Lung (tissue), 17 donors: ENCODE measurements at places on chromosomes 12 and 14. TPM values are rescaled to one million over a fixed set of nuclear protein-coding genes. Genes with fewer than 3 reads are reported as not detected.
A peak's percentile ranks its signal among the peaks of the same experiment; 100 is the strongest.

Gene AMIGO2
- 5.7 TPM for total RNA-seq

DNA sequence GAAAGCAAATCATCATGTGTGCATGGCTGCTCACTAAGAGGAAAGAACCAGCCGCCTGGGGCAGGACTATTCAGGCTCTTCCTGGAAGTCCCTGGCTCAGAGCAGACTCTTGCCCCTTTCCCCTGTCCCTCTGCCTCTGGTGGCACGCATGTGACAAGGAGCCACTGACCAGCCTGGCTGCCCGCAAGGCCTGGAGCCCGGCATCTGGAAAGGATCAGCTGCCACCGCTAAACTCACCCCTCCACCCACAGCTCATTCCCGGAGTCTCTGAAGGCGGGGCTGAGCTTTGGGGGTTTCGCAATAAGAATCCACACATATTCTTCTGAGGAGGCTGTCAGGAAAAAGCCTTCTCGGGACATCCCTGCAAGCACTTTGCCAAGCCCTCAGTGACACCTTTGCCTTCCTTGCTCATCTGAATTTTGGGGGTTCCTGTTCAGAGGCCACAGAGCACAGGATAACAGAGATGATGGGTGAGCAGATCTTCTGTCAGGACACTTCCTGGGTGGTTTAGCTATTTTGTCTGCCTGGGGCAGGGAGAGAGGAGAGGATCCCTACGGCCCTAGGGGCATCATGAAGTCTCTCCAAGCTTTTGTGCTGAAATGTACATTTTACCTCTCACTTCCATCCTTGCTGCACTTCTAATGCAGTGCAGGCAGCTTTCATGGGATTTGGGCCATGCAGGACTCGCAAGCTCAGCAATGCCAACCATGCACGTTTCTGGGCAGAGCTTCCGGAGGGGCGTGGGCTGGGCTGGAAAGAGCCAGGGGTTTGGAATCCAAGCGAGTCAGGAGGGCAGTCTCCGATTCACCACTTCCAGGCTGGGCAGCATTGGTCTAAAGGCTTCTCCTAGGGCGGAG lies 124.8 kb upstream of the MAP1LC3B2 start:
- DNase-seq, result peak; percentile 98

- no peak for DNase-seq
Observed at GRCh38 chr12:126480451-126480850, 1415.2 kb downstream of the AACS start.

- peak; percentile 83 for DNase-seq
Observed at GRCh38 chr12:57611108-57611826, at the start of gene ARHGEF25. Gene ARHGEF25, plus strand, starts transcription at chr12:57611435. Its CDS starts 460 bp downstream, at chr12:57611895.

GRCh38 chr12:57008178-57008577 lies 1.8 kb upstream of the ZBTB39 start:
- DNase-seq, result no peak

DNA sequence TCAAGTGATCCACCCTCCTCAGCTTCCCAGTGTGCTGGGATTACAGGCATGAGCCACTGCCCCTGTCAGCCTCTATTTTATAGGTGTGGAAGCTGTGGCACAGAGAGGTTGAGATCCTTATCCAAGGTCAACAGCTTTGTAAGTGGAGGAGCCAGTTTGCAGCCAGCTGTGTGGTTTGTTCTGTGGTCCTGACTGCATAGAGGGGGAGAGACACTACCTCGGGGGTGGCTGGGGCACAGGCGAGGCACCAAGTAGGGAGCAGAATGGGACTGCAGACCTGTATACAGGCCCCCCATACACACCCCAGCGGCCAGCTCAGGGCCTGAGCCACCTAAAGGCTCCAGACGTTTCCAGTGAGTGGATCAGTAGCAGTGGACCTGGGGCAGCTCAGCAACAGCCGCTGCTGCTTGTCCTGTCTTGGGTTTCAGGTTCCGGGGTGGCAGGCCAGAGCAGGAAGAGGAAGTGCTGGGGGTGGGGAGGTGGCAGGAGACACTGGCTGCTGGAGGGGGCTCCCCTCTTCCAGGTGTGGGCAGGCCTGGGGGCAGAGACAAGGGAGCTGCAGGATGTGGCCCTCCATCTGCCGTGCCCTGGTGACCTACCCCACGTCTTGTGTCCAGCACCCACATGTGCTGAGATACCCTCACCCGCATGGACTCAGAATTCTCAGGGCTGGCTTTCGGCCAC lies 11.0 kb downstream of the ORAI1 start:
- no peak for DNase-seq

- peak; percentile 47 for DNase-seq
Observed at GRCh38 chr14:73785336-73785833, 66.2 kb upstream of the PTGR2 start.

GRCh38 chr14:52241087-52241793 lies 26.3 kb upstream of the PTGDR start:
- DNase-seq, result no peak

Gene GLIPR1L1
- not detected for total RNA-seq

Gene LYZ
- 186 TPM for total RNA-seq

Gene TAS2R30
- 3.5 TPM for total RNA-seq
